NK-92 treated with Interleukin-12 subunit alpha and Interleukin-12 subunit beta, amount 100 ng/mL, for 24 hours (cell line): ENCODE measurements at places on chromosomes 2 and 18.

GRCh38 chr2:231634951-231635875, 42.5 kb downstream of the TEX44 start:
- DNase-seq: no peak

DNA sequence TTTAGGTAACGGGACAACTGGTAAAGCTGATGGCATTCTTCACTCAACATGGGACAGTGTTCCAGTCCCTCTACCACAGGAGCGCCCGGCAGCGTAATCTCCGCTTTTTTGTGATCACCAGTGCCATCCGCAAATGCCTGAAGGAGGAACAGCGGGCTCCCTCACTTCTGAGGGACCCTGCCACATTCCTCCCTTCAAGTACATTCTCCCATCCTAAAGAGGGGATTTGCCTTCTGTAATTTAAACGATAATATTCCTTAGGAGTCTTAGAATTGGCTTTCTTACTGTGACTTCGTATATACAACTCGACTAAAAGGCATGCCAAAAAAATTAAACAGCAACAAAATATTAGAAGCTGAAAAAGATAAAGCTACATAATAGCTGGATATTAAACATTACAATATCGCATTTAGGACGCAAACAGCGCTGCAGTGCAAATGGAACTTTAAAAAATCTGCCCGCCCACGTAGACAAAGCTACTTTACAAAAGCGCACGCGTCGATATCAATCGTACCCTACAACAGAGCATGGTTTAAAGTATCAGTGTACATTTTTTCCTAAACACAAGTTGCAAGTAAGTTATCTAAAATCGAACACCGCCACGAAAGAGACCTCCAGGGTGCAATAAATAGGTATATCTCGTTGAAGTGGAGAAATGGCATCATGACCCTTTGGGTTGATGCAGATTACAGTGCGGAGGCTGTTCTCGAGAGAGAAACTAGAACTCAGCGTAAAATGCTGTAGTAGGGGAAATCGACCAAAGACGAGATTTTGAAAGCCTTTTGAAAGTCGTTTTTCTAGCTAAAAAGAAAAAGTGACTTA, 2.3 kb upstream of the VSNL1 start:
- no peak for DNase-seq

- DNase-seq: no peak
Measured at GRCh38 chr2:190199109-190199508, 120.5 kb downstream of the HIBCH start.

GRCh38 chr18:79389689-79390088, 6.0 kb upstream of the NFATC1 start:
- DNase-seq: no peak

GRCh38 chr2:224038049-224038829, 847 bp downstream of the SERPINE2 start:
- no peak for DNase-seq

DNA sequence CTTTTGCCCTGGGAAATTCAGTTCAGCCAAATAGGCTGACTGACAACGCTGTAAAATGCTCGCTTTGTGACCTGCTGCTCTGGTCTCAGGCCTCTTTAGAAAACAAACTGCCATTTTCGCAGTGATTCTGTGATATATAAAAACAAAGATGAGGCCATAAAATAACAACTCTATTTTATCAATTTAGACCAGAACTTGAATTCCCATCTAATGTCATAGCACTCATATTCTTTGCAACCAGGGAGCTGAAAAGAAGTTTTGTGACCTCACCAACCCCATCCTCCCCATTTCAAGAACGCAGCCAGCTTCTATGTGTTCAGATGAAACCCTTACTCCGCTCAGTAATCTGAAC, 40.3 kb downstream of the TCF4 start:
- no peak for DNase-seq

- DNase-seq: no peak
Measured at GRCh38 chr2:207784898-207785297, 15.2 kb upstream of the FZD5 start.

- DNase-seq: no peak
Measured at GRCh38 chr2:237540823-237541222, 25.6 kb upstream of the PRLH start.

DNA sequence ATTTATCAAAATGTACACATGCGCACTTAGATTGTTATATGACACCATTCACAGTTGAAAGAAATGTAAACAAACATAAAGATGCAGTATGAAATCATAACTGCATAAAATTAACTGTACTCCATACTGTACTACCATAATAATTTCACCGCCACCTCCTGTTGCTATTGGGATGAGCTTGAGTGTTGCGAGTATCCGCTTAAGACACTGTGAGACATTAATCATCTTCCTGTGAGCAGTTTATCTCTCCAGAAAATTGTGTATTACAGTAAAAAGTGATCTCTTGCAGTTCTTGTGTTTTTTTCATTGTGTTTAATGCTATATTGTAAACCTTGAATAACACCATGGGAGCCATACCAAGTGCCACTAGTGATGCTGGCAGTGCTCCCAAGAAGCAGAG, 46.1 kb downstream of the OLA1 start:
- DNase-seq: no peak

- DNase-seq: no peak
Measured at GRCh38 chr18:49491534-49491856, 4.5 kb upstream of the C18orf32 start.

DNA sequence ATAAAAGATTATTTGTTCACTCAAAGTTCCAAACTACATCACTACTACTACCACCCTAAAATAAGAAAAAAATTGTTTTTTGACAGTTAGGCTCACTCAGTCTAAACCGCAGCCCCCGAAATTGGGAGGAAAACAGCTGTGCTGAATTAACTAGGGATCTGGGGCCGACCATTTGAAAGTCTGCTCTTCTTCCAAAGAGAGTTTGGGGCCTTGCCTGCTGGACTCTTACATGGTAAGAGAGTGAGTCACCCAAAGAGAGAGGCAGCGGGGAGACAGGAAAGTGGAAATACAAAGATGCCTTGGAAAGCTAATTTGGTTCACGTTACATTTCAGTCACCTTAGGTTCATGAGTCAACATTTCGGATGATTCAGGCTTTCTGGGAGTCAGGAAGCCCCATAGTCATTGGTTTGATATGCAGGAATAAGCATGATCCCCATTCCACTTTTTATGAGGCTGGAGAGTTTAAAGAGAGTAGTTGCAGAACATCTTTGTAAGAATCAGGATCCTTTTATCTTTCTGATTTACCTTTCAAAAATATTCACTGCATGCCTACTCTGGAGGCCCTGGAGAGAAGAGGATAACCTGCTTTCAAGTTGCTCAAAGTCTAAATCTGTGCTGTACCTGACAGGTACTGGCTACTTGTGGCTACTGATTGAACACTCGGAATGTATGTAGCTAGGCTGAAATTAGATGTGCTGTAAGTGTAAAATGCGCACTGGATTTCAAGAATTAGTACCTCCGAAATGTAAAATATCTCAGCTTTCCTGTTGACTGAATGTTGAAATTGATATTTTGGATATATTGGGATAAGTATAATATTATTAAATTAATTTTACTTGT, 995 bp upstream of the RTN4 start:
- peak; percentile 8 for DNase-seq

- no peak for DNase-seq
Measured at GRCh38 chr2:239035361-239035814, 187.5 kb downstream of the TWIST2 start.

DNA sequence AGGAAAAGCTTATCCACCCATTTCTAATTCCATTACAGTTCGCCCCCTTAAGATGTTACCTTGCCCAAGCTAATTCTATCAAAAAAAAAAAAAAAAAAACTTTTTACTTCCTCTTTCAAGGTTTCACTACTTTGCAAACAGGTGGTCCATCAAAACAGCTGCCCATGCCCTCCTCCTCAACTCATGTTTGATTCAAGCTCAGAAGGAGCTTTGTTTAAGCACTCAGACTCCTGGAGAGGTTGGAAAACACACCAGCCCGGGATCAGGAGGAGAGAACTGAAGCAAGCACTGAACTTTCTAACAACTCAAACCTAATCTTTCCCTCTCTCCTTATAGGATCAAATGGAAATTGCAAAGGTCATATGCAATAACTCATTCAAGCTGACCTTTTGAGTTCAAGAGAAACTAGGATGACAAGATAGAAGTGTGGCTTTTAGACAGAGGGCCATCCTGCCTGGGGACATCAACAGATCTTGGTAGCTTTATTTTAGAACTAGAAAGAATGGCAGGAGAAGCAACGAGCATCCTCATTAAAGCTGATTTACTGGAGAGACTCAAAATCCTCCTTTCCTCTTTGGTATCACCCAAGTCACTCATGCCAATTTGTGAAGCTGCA, 28.3 kb upstream of the FZD7 start:
- no peak for DNase-seq

- no peak for DNase-seq
Measured at GRCh38 chr2:232473467-232473890, 14.2 kb downstream of the ECEL1 start.

DNA sequence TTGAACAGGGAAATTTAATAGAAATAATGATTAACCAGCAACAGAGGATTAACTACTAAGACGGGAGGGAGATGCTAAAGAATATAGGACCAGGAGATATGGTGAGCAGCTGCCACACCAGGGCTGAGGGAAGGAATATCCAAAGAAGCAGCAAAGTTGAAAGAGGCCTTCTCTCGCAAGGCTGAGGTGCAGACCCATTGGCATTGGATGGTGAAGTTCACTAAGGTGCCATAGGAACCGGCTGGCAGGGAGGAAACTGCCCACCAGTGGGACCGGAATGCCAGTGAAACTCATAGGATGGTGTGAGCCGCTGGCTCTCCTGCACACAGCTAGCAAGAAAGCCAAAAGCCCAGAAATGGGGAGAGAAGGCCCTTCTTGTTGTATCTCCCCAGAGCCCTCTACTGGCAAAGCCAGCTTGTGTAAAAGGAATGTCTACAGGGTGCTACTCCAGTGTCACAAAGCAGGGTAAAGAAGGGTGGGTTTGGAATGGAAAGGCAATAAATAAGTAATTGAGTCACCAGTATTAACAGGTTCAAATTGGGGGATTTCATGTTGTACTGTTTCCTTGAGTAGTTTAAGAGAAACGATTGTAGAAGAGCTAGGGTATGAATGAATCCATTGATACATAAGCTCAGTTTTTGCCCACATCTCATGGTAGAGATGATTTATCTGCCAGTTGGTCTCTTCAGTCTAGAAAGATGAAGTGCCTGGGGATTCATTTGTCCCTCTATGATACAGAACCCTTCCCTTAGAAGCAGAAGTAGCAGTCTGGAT, 36.0 kb downstream of the FARP2 start:
- DNase-seq: no peak

- DNase-seq: no peak
Measured at GRCh38 chr2:63436488-63436887, 151.8 kb downstream of the WDPCP start.

DNA sequence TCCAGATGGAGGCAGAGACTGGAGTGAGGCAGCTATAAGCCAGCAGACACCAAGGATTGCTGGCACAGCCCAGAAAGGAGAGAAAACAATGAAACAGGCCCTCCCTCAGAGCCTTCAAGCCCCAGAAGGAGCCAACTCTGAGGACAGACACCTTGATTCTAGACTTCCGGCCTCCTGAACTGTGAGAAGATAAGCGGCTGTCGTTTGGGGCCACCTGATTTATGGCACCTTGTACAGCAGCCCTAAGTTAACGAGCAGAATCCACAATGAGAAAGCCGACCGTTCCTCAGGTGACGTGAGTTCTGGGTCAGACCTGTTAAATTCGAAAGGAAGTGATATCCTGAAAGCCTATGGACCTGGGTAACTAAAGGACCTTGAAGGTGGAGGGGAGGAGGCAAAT, 7.3 kb upstream of the CNDP2 start:
- DNase-seq: no peak
